ENCODE measurements at places on chromosomes 5 and 9.
A peak's percentile ranks its signal among the peaks of the same experiment; 100 is the strongest.

DNA sequence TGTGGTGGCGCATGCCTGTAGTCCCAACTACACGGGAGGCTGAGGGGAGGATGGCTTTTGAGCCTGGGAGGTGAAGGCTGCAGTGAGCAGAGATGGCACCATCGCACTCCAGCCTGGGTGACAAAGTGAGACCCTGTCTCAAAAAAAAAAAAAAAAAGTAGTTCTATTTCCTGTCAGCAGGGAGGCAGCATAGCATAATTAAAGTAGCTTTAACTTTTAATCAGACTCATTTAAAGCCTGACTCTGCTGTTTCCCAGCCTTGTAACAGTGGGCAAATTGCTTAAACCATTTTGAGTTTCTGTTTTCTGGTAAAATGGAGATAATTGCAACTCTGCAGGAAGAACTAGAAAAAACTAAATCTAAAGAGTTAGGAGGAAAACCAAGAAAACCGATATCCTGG is 31.2 kb downstream of the CNOT6 start:
- DNase-seq, result no peak

DNA sequence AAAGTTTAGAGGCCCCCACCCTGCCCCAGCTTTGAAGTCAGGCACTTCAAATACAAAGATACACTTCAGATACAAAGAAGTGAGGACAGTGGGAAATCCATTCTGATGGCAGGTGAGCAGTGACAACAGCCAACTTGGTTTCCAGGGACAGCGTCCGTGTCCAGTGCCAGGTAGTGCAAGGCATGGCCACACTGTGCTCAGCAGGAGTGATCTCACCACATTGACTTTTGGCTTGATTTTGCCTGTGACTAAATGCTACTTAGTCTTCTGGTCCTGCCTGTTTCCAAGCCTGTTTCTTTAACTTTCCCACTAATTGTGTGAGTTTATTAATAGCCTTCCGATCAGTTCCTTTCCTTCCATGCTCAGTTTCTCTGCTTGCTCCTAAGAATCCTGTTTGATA is 72.6 kb upstream of the PALM2AKAP2 start:
- no peak for DNase-seq

- DNase-seq, result no peak
Measured at GRCh38 chr5:26487553-26487952, 550.8 kb downstream of the CDH9 start.

GRCh38 chr9:128314697-128315096 is 7.5 kb downstream of the TRUB2 start:
- no peak for DNase-seq

DNA sequence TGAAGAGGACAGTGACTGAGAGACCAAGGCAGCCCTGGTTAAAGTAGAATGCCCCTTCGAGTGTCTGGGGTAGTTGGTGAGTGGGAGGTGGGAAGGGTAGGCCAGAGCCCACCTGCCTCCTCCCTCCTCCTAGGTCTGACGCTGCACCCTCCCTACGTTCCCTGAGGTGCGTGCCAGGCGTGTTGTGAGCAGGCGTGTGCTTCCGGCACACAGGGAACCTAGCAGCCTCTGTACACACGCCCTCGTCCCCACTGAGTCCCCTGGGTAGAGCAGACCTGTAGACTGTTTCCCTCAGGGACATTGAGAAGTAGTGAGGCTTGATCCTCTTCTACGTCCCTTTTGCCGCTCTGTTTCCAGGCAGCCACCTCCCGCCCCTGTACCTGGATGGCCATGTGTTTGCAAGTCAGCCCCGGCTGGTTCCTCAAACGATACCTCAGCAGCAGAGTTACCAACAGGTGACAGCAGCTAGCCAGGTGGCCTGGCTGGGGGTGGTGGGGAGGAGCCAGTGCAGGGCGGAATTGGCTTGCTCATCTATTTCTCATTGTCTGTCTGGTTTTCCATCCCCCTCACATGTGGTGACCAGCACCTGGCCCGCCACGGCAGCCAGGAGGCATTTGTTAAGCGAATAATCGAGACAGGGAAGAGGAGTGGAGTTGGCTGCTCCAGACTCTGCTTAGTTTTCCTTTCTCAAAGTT is 16.8 kb upstream of the POMT1 start:
- no peak for DNase-seq

DNA sequence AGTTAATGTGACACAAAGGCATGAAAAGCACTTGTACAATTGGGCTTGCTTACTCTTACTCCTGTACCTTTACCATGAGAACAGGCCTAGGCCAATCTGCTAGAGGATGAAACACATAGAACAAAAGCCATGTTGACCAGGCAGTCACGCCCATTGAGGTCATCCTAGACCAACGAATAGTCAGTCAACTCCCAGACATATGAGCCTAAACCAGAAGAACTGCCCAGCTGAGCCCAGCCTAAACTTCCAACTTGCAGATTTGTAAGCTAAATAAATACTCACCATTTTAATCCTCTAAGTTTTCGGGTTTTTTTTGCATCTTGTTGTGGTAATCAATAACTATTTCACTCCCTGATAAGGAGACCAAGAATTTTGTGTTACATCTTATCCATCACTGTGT is 164.8 kb upstream of the ADRA1B start:
- DNase-seq, result no peak

GRCh38 chr9:88998503-88998902 is 7.2 kb downstream of the S1PR3 start:
- no peak for DNase-seq

GRCh38 chr9:84874596-84874995 is 205.1 kb downstream of the NTRK2 start:
- DNase-seq, result no peak

GRCh38 chr9:133604214-133604613 is 5.0 kb downstream of the FAM163B start:
- peak; percentile 21 for DNase-seq

DNA sequence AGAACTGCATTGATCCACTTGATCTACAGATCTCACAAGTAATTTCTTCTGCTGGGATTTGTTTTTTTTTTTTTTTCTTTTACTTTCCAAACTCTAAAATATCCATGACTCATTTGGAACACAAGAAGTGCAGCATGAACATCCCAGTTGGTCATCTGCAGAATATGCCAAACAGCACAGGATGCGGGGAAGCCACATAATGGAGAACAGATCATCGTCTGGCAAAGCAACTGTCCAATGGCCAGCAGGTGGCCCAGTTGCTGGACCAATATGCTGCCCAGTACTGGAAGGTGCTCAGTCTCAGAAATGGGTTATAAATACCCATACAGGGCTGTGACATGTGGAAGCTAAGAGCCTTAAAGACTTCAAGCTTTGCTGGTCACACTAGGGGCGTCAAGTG is 221.3 kb upstream of the TAS2R1 start:
- no peak for DNase-seq

GRCh38 chr5:150144246-150144801 is 11.3 kb downstream of the PDGFRB start:
- DNase-seq, result no peak

DNA sequence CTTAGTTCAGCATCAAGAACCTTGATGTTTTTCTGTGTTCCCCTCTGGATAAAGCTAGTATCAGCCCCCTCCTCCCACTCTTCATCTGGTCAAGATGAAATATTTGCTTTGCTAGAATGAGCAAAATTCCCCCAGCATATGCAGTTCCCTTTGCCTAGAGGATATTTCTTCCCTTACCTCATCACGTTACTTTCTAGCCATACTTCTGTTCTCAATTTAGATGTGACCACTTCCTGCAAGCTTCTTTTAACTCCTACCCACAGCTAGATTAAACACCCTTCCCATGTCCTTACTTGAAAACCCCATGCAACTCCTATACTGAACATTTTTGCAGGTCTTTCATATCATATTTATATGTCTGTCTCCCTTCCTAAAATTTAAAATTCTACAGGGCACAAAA is 178.9 kb upstream of the TUSC1 start:
- DNase-seq, result no peak

- no peak for DNase-seq
Measured at GRCh38 chr9:89352451-89352850, 34.2 kb downstream of the SECISBP2 start.

GRCh38 chr5:558871-559503 is 34.7 kb upstream of the SLC9A3 start:
- no peak for DNase-seq

GRCh38 chr5:179731791-179732411 is 721 bp upstream of the MAML1 start:
- no peak for DNase-seq

DNA sequence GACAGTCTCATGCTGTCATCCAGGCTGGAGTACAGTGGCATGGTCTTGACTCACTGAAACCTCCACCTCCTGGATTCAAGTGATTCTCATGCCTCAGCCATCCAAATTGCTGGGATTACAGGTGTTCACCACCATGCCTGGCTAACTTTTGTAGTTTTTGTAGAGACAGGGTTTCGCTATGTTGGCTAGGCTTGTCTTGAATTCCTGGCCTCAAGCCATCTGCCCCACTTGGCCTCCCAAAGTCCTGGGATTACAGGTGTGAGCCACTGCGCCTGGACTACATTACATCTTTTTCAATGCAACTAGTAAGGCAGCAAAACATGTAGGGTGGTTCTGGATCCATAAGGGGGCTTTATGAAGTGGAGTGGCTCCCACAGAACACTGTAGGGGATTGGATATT is 29.6 kb upstream of the RASGEF1C start:
- no peak for DNase-seq

- DNase-seq, result no peak
Measured at GRCh38 chr5:124436294-124436693, 310.1 kb downstream of the ZNF608 start.

DNA sequence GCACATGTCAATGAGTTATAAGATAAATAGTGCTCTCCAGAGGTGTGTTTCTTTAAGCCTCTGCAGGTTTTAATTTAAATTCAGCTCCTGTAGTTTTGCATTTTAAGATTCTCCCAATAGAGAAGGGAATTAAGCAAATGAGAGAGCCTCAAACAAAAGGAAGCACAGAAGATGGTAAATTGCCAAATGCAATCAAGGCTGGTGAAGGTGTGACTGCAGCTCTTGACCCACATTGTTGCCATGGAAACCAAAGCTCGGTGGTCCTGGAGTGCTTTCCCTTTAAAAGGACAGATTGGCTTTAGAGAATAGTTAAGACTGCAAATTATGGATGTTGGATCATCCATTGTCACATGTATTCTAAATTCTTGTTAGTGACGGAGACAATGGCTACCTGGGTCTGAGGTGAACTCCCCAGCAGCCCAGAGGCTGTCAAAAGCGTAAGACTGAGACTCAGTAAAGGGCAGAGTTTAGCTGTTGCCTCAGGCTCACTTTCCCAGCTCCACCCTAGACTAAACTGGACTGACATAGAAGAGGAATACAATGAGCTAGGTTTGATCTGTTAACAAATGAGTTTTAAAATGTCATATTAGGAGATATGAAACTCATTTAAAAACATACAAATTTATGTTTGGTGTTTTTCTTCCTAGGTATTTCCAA is 12.3 kb downstream of the GAPT start:
- no peak for DNase-seq

GRCh38 chr9:13956107-13956506 is 357.8 kb downstream of the NFIB start:
- no peak for DNase-seq

GRCh38 chr5:130138406-130139045 is 234.3 kb downstream of the CHSY3 start:
- no peak for DNase-seq

GRCh38 chr9:76905791-76906646 is at the start of gene PRUNE2:
Gene PRUNE2, minus strand, starts transcription at chr9:76906114. Its CDS starts 151 bp downstream, at chr9:76905963.
- no peak for DNase-seq

DNA sequence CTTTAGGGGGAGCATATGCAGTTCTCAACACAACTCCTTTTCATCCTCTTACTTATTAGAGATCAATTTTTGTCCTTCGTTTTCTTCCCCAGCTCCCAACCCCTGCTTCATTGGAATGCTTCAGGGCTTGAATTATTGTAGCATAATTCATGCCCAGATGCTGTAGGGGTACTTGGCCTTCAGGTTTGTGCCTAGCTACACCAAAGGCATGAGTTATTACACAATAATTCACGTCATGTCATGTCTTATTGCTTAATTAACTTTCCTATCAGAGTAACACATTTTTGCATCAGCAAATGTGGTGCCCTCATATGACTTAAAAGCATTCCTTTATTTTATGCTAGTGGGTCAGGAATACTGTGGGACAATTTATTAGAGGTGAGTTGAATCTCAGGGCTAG is 507.2 kb downstream of the NFIB start:
- no peak for DNase-seq

- peak; percentile 48 for DNase-seq
Measured at GRCh38 chr9:136787690-136788400, 3.3 kb upstream of the TMEM141 start.
